OCI-M1 (cell line): ENCODE measurements at places on chromosomes 11 and 22.

- no peak for DNase-seq
Measured at GRCh38 chr11:65418431-65418680, 4.2 kb upstream of the NEAT1 start.

GRCh38 chr11:91104237-91104636 lies 881.4 kb upstream of the CHORDC1 start:
- no peak for DNase-seq

- no peak for DNase-seq
Measured at GRCh38 chr11:97351939-97352338, 962.1 kb downstream of the JRKL start.

- DNase-seq: no peak
Measured at GRCh38 chr11:125176866-125177265, 12.3 kb downstream of the PKNOX2 start.
